T-helper 9 cell (primary cell): ENCODE measurements at places on chromosomes 13 and 19.

DNA sequence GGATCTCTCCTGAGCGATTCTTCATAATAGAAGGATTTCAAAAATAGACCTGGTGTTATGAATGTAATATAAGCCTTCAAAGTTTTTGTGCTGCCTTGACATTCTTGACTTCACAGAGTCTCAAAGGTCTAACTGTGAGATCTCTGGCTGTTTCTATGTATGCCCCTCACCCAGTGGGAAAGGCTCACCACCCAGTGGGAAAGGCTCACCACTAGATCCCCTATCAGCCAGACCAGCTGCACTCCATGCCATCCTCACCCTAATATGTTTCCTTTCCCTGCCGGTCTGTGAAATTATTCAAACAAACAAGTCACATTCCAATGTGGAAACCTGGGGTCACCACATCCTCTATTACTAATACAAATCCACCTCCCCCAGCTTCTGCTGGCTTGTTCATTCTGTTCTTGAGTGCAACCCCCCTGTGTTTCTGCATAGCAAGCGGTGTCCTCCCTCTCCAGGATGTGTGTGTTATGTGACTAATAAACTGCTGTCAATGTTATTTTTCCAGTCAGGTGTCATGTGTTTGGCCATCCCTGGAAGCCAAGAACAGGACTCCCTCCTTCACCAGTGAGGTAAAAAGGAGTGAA lies 13.8 kb upstream of the SLITRK1 start:
- no peak for DNase-seq

GRCh38 chr19:33394006-33394722 lies 20.7 kb downstream of the CEBPG start:
- no peak for DNase-seq

DNA sequence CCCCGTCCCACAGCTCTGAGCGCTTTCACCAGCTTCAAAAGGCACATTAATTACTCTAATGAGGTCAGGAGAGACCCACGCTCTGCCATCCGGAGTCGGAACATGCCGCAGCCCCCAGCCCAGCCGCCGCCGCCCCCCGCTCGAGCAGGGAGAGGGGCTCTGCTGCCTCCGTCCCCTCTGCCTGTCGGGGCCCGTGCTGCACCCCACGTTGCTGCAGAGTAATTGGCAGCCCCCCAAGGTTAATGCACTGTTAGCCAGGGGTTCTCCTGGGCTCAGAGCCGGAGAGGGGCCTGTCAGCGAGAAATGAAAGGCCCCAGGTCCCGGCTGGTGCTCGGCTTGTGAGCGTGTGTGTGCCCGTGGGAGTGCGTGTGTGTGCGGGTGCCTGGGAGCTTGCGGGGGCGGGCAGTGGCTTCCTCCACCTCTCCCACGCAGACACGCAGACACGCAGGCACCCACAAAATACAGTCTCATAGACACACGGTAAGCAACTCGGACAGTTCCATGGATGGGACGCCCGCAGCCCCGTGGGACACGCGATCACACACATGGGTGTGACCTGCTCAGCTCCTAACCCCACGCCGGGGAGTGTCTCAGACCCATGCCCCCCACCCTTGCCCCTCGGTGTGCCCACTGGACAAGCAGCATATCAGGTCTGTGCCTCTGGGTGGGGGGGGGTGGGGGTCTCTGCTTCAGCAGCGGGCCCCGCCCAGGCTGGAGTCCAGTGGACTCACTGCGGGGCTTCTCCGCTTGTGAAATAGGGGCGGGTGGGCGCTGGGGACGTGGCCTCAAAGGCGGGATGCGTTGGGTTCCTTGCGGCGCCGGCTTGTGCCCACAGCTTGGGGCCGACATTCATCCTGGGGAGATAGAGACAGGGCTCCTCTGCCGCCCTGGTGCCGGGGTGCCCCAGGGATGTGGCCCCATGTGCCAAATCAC lies 4.8 kb upstream of the EFNA2 start:
- no peak for DNase-seq

DNA sequence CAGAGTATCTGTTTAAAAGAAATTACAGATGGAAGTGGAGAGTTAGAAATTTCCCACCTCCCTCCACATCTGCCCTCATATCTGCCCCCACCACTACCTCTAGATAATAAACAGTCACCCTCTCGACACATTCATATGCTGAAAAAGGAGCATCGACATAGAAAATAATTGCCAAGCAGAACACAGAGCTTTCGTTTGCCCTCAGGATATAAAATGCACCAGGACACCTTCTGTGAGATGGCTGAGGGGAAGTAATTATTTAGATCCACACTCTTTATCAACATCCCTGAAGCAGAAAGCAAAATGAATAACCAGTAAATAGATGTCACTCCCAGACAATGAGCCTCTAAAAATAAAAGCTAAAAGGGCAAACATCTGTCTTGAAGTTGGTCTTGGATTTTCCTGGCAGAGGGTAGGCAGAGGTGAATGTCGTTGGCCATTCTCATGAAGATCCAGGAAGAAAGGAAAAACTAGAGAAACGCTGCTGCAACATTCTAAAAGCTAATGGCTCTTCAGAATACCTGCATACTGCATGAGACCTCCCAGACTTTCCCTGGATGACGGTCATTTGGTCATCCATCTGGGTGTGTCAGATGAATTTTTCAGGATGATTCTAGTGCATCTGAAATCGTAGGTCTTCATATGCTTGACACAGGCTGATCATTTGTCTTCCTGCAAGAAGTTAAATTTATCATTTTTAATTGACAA lies 527.5 kb downstream of the RFC3 start:
- no peak for DNase-seq

DNA sequence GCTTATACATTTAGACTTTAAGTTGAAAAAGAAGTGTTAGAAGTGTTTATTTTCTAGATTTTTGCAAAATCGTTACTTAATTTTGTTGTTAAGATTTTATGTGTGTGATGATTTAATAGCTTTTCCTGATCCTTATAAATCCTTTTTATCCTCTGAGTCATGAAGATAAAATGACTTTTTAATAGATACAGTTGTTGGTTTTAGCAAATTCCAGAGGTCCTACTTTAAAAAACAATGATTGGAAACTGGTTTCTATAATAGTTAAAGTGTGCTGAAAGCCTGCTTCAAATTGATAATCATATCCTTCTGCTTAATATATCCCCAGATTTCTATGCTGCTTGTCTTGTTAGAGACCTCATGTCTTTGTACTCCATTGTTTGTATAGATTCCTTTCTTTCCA lies 39.0 kb downstream of the RNASEH2B start:
- no peak for DNase-seq

DNA sequence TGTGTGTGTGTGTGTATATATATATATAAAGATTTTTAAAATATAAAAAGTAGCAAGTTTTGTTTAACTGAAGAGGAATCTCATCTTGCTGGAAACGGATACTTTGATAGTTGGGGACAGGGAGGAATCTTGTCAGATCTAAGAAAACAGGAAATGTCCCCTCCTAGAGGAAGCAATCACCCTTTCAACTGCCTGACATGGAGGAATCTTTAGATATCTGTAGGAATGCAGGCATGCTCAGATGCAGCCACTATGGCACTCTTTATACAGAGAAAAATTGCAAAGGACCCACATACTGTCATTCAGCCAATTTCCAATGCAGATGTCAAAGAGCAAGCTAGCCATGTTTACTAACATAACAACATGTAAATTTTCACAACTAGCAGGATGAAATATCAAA lies 38.8 kb downstream of the ZNF611 start:
- no peak for DNase-seq

GRCh38 chr19:45816236-45817009 lies 1.3 kb upstream of the RSPH6A start:
- no peak for DNase-seq

DNA sequence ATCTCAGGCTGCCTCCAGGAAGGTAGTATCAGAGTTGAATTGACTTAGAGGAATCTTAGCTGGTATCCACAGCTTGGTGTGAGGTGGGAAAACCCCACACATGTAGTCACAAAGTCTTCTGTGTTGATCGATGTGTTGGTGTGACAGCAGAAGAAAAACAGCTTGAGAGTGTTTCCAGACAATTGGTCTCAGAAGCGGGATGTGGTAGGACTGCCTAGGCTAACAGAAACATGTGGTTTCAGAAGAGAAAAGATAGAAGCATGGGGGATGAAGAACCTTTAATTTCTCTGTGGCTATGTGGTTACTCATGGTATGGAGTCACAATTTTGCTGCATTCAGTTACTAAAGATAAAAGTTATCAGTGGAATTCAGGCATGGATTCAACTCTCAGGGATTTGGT lies 134.7 kb upstream of the SLITRK5 start:
- no peak for DNase-seq

GRCh38 chr19:7238051-7238450 lies 56.2 kb downstream of the INSR start:
- DNase-seq = no peak

GRCh38 chr13:40340368-40341095 lies 325.9 kb downstream of the FOXO1 start:
- DNase-seq = no peak

GRCh38 chr19:51521781-51522180 lies 9.7 kb downstream of the SIGLEC6 start:
- no peak for DNase-seq

DNA sequence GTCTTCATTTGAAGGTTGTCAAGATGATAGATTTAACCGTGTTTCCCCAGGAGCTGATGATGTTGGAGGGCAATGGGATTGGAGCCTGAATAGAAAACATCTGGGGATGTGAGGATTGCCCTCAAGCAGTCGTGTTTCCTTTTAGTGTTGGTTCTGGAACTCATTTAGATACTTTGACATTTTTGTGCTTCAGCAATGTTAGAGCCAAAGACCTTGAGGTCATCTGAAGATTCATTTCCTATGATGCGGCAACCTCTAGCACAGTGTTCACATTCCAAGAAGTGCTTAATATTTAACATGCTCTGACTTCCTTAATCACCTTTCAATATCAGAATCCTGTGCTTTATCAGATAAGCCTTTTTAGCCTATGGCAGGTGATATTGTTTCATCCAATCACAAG lies 82.7 kb downstream of the SLC10A2 start:
- DNase-seq = no peak

GRCh38 chr19:19578252-19578651 lies 40.2 kb downstream of the CILP2 start:
- DNase-seq = no peak

DNA sequence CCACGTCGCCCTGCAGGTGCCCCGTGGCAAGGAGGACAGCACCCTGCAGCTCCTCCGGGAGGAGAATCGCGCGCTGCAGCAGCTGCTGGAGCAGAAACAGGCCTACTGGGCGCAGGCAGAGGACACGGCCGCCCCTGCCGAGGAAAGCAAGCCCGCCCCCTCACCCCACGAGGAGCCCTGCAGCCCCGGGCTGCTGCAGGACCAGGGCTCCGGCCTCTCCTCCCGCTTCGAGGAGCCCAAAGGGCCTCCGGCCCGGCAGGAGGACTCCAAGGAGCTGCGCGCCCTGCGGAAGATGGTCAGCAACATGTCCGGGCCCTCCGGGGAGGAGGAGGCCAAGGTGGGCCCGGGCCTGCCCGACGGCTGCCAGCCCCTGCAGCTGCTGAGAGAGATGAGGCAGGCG lies 11.6 kb downstream of the CBY2 start:
- DNase-seq = no peak

GRCh38 chr19:35731353-35731752 lies 10.9 kb downstream of the IGFLR1 start:
- DNase-seq = no peak

- no peak for DNase-seq
These were observed 7.0 kb upstream of the SPACA6 start for GRCh38 chr19:51686171-51686570.

DNA sequence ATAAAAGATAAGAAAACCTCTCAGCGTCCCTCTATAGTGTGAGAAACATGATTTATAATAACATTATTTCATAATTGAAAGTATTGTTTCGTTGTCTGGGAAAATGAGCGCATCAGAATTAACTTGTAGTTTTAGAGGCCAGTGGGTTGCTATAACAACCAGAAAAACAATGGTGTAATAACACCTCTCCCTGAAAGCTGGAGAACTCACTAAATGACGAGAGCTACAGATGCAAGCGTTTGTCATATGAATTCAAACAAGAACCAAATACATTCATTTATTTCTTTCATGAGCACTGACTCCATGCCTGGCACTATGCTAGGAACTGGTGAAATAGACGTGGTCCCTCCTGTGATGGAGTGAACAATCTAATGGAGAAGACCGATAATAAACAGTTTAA lies 16.3 kb downstream of the KBTBD7 start:
- no peak for DNase-seq

- peak; percentile 66 for DNase-seq
These were observed 1.3 kb upstream of the PPAN start for GRCh38 chr19:10104665-10105508.

DNA sequence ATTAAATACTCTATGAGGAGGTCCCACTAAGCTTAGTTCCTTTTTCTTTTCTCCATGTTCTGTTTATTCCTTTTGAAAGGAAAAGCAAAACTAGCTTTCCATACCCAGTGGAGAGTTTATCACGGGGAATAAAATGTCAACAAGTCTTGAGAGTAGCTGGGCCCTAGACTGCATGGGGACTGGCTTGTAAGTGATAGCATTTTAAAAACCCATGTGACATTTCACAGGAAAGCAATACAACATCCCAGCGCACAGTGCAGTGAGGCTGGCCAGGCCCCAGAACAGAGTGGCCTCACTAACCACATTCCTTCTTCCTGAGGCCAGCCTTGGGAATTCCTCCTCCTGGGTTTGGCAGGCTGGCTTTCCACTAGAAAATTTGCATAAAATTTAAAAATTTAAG lies 149.8 kb downstream of the DLEU7 start:
- no peak for DNase-seq

DNA sequence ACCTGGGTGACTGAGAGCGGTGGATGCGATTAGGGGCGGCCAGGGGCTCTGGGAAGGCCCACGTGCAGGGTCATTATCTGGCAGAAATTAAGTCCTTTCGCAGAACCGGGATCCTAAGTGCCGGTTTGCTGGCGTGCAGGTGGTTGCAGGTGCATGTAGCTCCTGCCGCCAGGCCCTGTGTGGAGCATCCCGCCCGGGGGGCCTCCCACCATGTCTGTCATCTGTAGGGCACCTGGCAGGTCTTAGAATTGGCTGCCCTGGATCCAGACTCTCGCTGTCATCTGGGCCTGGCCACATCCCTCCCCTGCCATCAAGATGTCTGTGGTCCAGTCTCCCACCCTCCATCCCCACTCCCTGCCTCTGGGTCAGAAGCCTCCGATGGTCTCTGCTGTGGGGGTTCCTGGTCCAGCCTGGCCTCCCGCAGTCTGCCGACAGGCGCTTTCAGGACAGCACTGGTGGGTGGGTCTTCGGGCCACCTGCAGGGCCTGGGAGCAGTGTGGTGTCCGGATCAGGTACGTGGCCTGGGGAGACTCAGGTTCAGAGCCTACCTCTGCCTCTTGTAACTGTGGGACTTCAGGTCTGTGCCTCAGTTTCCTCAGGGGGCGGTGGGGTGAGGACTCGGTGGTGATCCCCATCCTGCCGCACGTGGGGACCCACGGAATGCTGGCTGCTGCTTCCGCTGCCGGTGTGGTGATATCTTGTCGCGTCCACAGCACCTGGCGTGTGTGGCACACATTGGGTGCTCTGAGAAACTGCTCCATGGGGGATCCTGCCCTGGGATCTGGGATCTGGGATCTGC lies 5.4 kb downstream of the GNA11 start:
- no peak for DNase-seq

- no peak for DNase-seq
These were observed 19.6 kb downstream of the MOB3A start for GRCh38 chr19:2076526-2076944.
